ENCODE measurements at places on chromosomes 13 and 19. TPM values are rescaled to one million over a fixed set of nuclear protein-coding genes. Genes with fewer than 3 reads are reported as not detected.

Gene THSD1
- 26.4 TPM for total RNA-seq

Gene ZNF439
- 2.8 TPM for total RNA-seq

Gene CACNA1A
- 0.34 TPM for total RNA-seq

Gene PRTN3
- total RNA-seq = not detected

Gene KASH5
- total RNA-seq = not detected

- DNase-seq = no peak
Measured at GRCh38 chr13:97459215-97459777, 25.3 kb downstream of the RAP2A start.

- DNase-seq = no peak
Measured at GRCh38 chr19:5356918-5357317, 16.3 kb upstream of the PTPRS start.

- no peak for DNase-seq
Measured at GRCh38 chr13:73803997-73804396, 330.2 kb downstream of the KLF12 start.

DNA sequence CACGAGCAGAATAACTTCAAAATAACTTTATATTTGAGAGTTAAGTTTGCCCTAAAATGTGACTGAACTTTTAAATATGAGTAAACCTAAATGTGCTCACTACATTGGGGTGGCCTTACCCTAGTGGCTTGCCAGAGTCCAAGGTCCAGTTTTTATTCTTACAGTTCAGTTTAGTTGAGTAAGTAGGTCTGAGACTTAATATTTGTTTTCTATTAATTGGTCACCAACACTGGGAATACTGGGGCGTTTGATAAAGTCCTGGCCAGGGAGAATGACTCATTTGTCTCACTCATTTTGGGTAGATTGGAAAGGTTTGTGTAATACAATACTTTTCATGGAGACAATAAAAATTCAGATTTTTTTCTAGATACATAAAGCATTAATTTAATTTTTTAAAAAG lies 127.8 kb upstream of the SPATA13 start:
- no peak for DNase-seq

- DNase-seq = no peak
Measured at GRCh38 chr19:49593233-49594113, 2.5 kb downstream of the PRR12 start.

GRCh38 chr13:112775791-112776279 lies 86.0 kb downstream of the ATP11A start:
- no peak for DNase-seq
